ENCODE measurements at places on chromosomes 1 and 21.
A peak's percentile ranks its signal among the peaks of the same experiment; 100 is the strongest.

DNA sequence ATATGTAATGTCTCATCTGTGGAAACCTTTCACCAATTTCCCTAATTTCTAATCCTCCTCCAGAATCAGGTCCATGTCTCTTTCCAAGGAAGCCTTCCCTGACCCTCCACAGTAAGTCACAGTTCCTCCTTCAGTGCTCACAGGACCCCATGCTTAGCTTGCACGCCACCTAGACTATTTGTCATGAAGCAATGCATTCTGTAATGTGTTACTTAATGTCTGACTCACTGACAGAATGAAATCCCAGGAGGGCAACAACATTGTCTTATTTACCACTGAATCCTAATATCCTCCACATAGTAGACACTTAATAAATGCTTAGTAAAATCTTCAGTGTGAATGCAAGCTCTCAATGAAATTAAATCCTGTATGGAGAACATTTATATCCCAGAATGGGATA lies 245.9 kb upstream of the PLD5 start:
- no peak for DNase-seq

DNA sequence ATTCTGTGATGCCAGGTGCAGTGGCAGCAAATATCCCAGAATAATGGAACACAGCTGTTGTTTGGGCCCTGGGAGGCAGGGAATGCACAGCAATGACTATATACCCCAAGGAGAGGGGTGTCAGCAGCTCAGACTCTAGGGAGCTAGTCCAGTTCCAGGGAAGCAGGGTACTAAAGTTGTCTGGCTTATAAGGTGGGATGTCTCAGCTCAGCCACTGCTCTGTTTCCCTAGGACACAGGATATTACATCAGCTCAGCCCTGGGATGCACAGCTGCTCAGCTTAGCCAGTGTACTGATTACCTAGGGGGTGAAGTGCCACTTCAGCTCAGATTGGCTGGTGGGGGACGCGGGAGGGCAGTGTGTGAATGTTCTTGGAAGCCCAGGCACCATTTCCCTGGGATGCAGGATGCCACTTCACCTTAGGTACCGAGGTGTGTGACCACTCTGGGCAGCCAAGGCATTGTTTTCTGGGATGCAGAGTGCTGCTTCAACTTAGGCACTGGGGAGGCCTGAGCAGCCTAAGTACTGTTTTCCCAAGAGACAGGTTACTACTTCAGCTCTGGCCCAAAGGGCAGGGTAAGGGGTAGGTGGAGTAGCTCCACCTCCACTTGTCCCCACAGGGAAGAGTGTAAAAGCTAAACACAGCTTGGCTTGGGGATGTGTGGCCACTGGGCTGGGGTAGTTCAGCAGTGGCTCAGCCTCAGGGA lies 59.4 kb downstream of the DIPK1A start:
- DNase-seq = peak; percentile 10

GRCh38 chr21:46357335-46357604 lies 33.3 kb downstream of the PCNT start:
- no peak for DNase-seq

DNA sequence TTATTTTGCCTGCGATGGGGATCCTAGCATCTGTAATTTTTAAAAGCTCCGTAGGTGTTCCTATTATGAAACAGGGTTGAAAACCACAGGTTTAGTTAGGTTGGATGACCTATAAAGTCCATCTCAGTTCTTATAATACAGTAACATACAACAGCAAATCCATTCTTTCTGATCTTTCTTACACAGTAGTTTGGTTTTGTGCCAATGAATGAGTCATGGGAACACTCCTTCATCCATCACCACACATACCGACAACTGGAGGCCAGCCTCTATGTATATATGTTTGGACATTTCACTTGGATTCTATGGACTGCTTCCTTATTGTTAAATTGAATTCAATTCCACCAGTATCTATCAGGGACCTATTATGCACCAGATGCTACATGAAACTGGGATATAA lies 118.4 kb upstream of the L1TD1 start:
- DNase-seq = no peak

DNA sequence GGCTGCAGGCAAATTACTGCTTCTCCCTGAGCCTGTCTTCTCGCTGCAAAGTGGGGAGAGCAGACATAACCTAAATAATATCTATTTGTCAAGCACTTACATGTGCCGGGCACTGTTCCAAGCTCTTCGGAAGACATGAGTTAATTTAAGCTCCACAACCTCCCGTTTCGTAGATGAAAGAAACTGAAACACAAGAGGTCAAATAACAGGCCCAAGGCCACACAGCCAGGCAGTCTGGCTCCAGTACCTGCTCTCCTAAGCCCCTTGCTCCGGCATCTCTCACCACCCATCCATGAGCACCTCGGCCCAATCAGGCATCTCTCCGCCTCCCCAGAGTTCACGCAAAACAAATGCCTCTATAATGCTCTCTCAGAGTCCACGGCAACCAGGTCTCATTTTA lies 65.4 kb downstream of the TAS1R2 start:
- DNase-seq = peak; percentile 22

DNA sequence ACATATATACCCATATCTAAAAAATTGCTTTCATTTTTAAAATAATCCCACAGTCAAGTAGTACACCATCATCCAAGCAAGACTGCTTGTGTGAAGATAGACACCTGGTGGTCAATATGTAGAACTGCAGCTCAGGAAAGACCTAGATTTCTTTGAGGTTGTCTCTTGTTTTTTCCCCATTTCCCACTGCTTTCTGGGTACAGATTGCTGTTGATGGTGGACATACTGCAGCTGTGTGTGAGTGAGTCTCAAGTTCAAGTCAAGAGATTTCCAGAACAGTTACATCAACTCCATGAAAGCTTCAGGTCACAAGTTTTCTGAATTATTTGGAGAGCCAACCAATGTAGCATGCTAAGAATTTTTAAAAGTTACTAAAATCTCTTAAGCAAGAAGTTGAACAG lies 306.4 kb downstream of the DUSP10 start:
- DNase-seq = peak; percentile 4

Measured in DMS79 (cell line).